Esophagus mucosa (tissue), 1 donor: ENCODE measurements at places on chromosomes 3 and 15. TPM values are rescaled to one million over a fixed set of nuclear protein-coding genes. Genes with fewer than 3 reads are reported as not detected.
A peak's percentile ranks its signal among the peaks of the same experiment; 100 is the strongest.

- ATAC-seq = no peak
Measured at GRCh38 chr3:4759689-4760312, 219.4 kb upstream of the BHLHE40 start.

DNA sequence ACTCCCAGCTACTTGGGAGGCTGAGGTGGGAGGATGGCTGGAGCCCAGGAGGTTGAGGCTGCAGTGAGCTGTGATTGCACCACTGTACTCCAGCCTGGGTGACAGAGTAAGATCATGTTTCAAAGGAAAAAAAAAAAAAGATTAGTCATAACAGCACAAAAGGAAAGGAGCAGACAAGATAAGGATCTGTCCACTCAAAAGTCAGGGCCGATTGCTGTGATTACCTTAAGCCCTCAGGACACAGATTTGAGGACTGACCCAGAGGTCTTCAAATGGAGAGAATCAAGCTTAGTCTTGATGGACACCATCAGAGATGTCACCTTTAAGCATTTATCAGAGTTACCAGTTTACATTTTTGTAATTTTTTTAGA lies 23.9 kb upstream of the HEG1 start:
- ATAC-seq = no peak

DNA sequence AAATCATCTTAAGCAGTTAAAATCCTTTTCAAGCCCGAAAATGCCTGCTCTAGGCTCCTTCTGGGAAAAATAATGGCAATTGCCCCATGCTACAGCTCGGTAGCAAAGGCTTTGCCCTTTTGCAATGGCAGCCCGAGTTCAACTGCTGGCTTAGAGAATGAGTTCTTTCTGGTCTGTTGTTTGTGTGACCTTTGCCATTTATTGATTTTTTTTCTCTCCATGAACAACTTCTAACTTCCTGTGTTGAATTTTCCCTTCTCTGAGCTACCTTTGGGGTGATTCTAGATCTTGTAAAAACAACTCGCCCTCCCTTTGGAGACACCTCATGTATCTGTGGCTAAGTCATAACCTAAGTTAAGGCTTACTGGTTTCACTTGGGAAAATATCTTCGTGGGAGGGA lies 139.3 kb downstream of the PLCH1 start:
- no peak for ATAC-seq

DNA sequence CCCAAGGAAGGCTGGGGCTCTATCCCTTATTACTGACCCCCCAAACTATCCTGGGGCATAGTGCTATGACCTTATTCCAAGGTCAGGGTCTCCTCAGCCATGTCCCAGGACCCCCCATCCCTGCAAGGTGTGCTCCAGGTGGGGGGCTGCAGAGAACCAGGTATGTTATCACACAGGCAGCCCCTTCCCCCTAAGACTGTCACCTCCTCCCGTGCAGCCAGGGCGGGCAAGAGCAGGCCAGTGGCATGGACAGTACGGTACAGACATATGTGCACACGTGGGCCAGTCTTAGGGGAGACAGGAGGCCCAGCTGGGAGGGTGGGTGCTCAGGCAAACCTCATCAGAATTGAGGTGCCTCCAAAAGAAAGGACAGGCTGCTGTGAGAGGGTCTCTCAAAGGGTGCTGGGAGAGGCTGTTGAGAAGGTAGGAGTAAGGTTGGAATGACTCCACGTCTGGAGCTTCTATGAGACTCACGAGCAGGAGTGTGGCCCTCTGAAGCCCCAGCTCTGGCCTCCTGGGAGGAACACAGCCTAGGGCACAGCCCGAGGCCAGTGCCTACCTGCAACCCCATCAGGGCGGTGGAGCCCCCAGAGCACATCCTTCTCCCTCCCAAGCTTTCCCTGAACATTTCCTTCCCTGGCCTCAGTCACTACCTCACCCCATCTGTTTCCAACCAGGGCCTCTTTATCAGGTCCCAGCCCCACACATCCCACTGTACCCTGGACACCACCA lies 1.7 kb upstream of the COL7A1 start:
- ATAC-seq = no peak

DNA sequence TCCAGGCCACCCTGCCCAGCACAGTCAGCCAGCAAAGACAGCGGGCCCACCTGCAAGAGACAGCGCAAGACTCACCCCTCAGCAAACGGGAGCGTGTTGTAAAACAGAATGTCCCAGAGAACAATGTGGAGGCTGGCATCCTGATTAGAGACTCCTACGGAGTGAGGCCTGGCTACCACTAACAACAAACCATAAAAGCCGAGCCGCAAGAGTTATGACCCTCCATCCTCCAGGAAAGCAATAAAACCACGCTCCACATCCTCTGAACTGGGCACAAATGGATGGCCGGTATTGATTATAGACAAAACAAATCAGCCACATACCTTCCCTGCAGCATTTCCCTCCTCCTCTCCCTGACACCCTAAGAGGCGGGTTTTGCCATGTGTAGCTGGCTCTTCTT lies 75.8 kb upstream of the LIPC start:
- ATAC-seq = no peak

DNA sequence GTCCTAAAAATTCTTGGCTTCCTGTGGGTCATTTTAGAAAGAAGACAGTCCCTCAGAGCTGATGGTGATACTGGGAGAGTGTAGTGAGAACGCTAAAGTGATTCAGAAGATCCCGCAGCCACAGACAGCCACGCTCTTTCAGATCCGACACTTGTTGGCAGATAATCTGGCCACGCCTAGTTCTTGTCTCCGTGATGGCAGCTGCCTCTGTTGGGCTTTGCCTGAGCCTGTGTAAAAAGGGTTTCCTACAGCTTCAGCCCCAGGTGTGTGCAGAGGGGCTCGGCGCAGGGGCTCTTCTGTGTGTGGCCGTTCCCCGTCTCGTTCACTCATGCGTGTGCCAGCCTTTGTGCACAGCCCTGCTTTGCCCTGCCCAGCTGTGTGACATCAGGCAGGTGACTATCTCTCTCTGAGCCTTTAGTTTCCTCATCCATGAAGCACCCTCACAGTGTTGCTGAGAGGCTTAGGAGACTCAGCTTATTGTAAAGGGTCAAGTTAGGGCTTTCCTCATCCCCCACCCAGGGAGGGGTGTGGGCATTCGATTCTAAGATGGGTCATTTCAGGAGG lies 6.3 kb downstream of the IRAK2 start:
- ATAC-seq = peak; percentile 78

- ATAC-seq = no peak
Measured at GRCh38 chr15:39934397-39935071, 619 bp downstream of the EIF2AK4 start.

DNA sequence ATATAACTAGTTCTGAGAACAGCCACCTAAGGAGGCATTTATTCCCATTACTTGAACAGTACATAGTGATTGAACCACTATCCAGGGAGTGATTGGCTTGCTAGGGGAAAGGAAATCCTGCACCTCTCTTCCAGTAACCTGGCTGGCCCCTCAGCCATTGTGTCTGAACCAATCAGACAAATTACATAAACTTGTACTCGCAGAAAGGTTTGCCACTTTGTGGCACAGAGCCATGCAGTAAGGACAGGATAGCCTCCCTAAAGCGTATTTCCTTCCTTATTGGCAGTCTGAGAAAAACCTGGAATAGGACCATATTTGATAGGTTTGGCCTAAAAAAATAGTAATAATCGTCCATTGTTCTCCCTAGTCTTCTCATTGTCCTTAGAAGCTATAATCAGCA lies 19.0 kb downstream of the CMSS1 start:
- no peak for ATAC-seq

GRCh38 chr15:84987949-84988624 lies 6.4 kb downstream of the PDE8A start:
- ATAC-seq = no peak

GRCh38 chr15:62749036-62749815 lies 293.3 kb upstream of the TPM1 start:
- no peak for ATAC-seq

- ATAC-seq = no peak
Measured at GRCh38 chr15:57703387-57703786, 3.1 kb upstream of the POLR2M start.

DNA sequence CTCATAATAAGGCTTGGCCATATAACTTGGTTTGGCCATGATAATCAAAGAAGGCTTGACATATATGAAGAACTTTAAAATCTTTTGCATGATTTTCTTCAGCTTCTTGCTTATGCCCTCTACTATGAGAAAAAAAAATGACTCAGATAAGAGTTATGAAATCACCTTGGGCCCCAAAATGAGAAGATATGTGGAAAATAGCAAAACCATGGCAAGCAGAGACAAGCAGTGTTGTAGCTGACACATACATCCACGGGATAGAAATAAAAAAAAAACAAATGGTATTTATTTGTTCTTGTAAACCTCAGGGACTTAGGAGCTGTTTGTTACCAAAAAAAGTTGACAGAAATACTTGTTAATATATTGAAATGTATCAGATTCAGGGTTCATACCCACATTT lies 614.8 kb upstream of the BCHE start:
- ATAC-seq = no peak

- no peak for ATAC-seq
Measured at GRCh38 chr3:196662711-196663571, 23.4 kb downstream of the NRROS start.

DNA sequence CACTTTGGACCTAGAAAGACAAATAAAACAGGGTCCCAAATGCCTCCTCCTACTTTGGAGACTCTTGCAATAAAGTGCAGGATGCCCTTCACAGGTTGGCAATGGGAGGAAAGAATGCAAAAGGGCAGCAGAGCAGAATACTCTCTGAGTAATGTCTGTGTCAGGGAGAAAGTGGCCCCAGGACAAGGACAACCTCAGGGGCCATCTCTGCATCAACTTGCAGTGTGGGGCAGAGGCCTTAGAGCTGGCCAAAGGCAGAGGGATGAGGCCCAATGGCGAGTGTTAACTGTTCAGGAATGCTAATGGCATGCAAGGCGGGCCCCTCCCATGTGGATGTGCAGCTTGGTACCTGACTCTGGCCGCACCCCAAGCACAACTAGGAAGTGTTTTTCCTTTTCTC lies 8.4 kb downstream of the UPK1B start:
- ATAC-seq = peak; percentile 87

ASB14 gene
- not detected for total RNA-seq

SERPINI2 gene
- not detected for total RNA-seq

GPR62 gene
- total RNA-seq = not detected

DUOX2 gene
- 29.3 TPM for total RNA-seq

TNNC1 gene
- 0.88 TPM for total RNA-seq

PP2D1 gene
- not detected for total RNA-seq
